GM18507 (cell line): ENCODE measurements at places on chromosomes 5 and 9.

DNA sequence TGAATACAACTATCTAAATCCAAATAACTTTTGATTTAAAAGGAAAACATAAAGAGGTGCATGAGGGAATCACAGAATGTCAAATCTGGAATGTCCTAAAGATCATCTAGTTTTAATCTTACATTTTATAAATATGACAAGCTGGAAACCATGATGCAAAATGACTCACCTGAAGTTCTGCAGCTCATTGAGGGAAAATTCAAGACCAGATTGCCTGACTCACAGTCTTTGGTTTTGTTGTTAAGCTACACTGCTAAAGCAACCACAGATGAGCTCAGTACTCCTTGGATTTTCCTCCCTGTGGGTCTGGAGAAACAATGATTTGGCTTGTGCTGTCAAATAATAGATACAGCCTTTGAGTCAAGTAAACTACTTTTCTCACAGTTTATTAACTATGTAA lies 19.1 kb upstream of the EDIL3 start:
- DNase-seq: no peak

DNA sequence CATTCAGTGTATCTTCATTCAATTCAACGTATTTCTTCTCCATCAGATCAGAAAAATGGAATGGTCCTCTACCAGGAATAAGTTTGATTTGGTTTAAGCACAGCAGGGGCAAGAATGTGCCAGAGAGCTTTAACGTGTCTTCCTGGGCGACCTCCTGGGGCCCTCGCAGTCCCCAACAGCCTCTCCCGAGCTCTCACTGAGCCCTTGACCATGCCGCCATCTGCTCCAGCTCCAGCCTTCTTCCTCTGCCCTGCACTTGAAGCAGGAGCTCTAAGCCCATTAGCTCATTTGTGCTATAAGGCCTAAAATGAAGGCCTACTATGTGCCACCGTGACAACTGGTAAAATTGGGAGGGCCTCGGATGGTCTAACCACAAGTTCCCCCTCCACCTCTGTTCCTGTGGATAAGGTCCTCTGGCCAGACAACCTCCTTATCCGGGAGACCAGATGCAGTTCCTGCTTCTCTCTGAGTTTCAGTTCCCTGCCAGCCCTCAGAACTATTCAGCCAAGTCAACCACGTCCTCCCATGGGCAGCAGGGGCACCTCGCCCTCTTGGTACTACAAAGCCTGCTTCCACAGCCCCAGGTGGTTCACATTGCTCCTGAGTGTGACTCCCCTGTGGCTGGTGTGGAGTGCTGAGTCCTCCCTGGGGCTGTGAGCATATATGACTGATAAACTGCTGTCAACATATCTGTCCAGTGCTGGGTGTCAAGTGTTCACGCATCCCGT lies 35.8 kb downstream of the C5orf15 start:
- no peak for DNase-seq

DNA sequence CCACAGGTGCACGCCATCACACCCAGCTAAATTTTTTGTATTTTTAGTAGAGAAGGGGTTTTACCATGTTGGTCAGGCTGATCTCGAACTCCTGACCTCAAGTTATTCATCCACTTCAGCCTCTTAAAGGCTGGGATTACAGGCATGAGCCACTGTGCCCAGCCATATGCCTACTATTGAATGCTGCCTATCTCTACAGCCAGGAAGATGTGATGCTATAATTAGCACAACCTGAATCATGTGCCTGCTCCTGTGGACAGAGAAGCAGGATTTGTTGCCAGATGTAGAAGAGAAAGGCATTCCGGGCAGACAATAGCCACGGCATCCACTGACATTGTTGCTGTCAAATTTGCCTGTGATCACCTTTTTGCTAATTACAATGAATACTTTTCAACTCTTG lies 24.4 kb upstream of the MLLT3 start:
- DNase-seq: no peak

GRCh38 chr9:77839459-77840140 lies 191.5 kb upstream of the GNA14 start:
- no peak for DNase-seq

DNA sequence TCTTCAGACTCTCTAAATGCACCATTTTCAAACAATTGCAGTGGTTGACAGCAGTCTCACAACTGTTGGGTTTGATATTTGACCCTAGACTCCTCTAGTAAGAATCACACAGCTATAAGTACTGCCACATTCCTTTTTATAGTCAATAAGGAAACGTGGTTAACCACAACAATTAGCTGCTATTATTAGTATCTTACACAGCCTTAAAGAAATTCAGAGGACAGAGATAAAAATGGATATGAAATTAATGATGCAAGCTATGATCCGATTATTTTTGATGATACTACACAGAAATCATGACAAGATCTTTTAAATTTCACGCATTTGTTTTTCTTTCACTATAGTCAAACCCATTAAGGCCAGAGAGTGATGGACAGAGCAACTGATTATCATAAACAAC lies 288.6 kb upstream of the C9orf72 start:
- DNase-seq: no peak

- no peak for DNase-seq
Observed at GRCh38 chr5:168317096-168317520, 25.7 kb downstream of the WWC1 start.

DNA sequence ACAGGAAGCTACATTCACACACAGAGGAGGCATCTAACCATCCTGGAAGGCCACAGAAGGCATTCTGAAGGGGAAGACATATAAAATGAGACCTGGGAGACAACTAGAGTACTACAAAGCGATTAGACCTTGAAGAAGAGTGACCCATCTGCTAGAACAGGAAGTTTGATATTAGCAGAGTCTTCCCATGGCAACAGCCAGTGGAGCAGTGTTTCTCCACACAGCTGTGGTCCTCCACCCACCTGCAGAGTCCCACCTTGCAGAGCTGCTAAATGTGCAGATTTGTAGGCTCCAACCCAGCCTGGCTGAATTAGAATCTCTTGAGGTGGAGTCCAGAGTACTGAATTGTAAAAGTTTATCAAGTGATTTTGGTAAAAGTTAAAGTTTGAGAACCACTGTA lies 267.0 kb downstream of the CETN3 start:
- DNase-seq: no peak
